Mammary epithelial cell (primary cell): ENCODE measurements at places on chromosomes 12 and 14.

DNA sequence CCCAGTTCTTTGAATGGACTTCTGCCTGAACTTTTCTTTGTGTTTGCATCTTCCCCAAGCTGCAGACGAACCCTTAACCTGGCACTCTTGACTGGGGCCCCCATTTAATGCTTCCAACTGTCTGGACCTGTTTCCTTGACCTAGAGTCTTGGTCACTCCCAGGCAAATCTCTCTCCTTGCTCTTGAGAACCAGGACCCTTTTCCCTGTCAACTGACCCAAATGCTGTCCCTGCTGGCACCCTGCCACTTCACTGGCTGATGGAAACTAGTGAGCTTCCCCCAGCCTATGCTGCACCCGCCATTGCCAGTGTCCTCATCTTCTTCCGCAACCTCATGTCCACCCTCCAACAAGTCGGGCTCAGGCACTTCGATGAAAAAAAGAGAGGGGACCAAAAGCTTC lies 79.5 kb downstream of the PRIMA1 start:
- DNase-seq: no peak

DNA sequence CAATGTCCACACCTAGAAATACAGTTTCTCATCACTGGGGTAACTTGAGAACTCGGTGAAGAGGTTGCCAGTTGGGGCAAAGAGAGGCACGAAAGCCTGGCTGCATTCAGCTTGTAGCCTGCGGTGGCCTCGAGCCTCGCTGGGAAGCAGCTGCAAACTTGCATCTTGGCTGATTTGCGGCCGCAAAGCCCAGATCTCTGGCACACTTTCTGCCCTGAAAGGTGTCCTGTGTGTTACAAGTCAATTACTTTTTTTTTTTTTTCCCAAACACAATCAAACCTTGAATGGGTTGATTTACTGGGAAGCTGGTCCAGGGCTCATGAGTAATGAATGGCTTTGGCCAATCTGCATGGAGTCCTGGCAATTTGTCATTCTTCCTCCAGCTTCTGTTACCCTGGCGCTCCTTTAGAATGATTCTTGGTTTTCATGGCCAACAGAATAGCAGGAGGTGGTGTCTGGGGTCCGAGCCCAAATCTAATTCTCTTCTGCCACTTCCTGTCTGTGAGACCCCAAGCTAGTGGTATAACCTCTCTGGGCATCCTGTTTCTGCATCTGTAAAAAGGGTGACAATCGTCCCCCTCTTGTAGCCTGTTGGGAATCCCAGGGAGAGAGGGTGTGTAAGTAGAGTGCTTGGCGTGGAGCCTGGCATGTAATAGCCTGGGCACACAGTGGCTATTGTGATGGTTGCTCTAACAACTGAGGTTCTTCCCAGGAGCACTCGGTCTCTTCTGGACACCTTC lies 6.7 kb downstream of the BCL7A start:
- DNase-seq: peak; percentile 80

DNA sequence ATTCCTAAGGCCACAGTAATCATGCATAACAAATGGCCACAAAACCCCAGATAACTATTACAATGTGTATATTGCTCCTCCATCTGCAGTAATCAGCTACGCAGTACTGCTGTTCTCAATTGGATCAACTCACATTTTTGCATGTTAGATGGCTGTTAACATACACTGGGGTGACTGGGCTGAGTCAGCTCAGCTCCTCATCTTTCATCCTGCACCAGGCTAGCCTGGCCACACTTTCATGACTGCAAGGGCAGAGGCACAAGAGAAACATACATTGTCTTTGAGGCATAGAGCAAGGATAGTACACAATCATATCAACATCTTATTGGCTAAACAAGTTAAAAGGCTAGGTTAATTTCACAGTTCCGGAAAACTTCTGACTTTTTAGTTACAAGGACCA lies 306.6 kb downstream of the SLC6A15 start:
- no peak for DNase-seq

- DNase-seq: no peak
These were observed 4.3 kb upstream of the OR5AU1 start for GRCh38 chr14:21160061-21160610.

DNA sequence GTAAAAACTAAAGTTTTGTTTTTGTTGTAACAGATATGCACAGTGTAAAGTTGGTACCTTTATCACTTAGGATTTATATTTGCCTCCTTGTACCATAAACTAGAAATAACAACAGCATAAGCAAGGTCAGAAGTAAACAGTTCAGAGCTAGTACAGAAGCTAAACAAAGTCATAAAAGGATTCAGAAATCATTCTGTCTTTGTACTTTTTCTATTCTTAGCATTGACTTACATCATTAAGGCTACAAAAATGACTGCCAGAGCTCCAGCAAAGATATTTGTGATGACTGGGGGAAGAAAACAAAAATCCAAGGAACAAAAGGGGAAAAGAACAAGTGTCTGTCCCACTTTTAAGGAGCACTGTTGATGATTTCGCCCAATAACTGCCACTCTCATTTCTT lies 347.2 kb downstream of the CCDC91 start:
- DNase-seq: no peak

DNA sequence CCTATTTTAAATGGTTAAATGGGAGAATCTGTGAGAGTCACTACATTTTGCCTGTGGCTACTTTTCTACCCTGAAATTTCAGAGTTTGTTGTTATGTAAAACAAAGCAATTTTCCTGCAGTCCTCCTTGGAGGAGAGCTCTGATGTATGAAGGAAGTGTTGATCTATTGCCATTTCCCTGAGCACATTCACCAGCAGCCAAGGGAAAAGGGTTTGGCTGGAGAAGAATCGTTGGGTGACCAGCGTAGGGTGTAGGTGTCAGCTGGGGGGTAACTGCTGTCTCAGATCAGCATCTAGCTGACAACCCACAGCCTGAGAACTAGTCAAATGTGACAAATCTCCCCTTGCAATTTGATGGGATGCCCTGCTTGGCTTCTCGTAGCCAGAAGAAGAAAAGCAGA lies 230.5 kb downstream of the PDZRN4 start:
- DNase-seq: no peak

DNA sequence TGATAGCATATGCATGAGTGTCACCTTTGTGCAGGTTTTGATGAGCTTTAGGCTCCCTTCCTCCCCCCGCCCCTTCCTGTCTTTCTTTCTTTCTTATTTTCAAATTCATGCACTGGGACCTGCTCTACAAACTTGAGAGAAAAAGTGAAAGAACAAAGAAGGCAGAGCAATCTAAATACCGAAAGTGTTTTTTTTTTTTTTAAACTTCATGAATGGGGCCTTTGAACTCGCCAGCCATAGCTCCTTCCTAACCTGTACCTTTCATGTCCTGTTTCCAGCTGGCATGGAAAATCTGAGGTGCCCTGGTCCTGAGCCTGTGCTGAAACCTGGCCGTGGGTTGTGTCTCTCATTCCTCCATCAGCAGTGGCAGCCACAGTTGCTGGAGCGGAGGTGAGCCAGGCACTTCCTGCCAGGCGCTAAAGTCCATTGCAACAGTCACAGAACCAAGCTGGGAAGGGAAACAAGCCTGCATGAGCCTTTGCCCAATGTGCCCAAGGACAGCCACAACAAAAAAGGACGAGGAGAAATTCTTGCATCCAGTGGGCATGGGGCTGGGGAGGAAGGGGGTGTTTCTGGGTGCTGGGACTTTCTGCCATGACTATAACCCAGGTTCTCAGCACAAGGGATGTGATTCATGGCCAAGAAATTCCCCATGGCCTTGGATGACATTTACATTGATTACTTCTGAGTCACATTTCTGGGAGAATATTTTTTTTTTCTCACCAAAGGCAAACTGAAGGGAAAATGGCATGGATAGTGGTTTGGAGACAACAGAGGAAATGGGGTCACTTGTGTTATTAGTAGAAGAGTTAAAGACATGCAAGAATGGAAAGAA lies 102.7 kb downstream of the TMEM30B start:
- peak; percentile 94 for DNase-seq

DNA sequence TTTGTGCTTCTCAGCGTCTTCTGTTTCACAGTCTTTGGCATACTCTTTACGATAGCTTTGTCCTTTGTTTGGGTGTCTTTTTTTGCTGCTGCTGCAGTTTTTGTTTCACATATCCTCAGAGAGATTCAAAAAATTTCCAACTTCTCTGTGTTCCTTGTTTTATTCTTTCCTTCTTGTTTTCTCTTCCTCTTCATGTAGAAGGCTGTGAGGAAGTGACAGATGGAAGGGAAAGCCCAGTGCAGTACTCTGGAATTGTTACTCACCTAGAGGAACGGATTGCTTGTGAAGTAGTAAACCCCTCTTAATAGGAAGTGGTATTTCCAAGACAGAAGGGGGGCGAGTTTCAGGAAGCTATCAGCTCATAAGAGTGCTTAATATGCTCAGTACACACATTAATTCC lies 1.7 kb downstream of the CREBL2 start:
- no peak for DNase-seq

- DNase-seq: no peak
These were observed 942 bp upstream of the GSG1 start for GRCh38 chr12:13104409-13104808.

DNA sequence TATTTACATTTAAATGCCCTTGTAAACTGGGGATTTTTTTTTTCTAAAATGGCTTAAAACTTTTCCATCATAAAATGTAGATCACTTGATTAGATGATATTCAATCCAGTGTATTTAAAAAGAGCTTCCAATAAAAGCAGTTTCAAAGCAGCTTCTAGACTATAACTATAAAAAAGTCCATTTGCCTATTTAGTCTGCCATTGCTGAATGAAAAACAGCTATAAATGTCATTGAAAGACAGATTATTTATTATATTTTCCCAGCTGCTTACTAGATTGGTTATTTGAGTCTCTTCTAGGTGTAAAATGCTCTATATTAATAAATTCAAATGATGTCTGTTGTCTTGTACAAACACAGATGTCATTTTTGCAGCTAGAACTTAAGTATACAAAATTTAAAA lies 414.8 kb downstream of the RMST start:
- DNase-seq: no peak

DNA sequence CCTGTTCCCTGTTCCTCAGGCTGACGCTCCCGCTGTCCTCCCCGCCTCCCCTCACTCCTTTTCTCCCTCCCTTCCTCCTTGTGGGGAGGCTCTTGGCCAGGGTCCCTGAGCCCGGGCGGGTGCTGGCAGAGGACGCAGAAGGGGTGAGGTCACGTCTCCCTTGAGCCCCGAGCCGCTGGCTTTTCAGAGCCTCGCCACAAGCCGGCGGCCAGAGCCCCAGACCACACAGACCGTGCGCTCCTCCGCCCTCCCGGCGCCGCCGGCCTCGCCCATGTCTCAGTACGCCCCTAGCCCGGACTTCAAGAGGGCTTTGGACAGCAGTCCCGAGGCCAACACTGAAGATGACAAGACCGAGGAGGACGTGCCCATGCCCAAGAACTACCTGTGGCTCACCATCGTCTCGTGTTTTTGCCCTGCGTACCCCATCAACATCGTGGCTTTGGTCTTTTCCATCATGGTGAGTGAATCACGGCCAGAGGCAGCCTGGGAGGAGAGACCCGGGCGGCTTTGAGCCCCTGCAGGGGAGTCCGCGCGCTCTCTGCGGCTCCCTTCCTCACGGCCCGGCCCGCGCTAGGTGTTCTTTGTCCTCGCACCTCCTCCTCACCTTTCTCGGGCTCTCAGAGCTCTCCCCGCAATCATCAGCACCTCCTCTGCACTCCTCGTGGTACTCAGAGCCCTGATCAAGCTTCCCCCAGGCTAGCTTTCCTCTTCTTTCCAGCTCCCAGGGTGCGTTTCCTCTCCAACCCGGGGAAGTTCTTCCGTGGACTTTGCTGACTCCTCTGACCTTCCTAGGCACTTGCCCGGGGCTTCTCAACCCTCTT lies at the start of gene TMEM233:
TSS of gene TMEM233 (plus strand) at position 197 of the 821 bp plus-strand sequence. CDS start at position 272, 75 bp downstream.
- no peak for DNase-seq

DNA sequence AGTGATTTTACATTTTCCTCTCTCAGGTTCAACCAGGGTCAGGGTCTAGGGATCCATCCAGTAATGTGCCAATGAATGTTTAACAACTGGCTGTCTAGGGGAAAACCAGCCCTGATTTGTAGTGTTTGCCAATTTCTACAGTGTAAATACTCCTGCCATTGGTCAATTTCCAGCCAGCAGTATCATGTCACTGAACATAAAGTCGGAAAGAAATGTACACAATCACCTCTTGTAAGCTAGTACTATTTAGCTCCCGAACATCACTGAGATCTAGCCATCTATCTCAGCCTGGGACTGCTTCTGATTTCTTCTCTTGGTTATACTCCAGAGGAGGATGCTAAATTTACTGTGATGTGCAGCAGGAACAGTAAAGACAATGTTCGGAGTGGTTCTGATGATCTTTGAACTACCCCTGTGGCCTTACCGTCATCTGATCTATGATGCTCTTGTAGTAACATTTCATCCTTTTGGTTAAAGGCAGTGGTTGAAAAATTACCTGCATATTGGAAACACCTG lies 36.7 kb upstream of the EGLN3 start:
- no peak for DNase-seq

GRCh38 chr14:78713716-78714115 lies 543.5 kb downstream of the NRXN3 start:
- DNase-seq: no peak

DNA sequence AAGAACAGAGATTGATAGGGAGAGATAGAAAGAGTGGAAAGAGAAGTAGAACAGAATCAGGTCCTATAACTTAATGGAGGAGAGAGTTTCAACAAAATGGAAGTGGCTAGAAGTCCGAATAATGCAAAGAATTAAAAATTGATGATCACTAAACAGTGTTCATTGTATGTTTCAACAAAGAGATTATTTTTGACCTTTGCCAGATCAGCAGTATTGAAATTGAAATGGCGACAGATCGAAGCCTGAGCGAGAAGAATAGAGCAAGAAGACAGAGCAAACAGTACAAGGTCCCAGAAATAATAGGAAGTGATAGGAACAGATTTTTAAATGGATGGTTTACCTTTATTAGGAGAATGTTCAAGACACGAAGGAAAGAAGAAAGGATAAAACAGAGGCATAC lies 1012.8 kb upstream of the FBXO33 start:
- no peak for DNase-seq

- no peak for DNase-seq
These were observed 230.5 kb downstream of the PCNX1 start for GRCh38 chr14:71137536-71138447.

- DNase-seq: no peak
These were observed 17.6 kb upstream of the TBC1D30 start for GRCh38 chr12:64806593-64807460.

DNA sequence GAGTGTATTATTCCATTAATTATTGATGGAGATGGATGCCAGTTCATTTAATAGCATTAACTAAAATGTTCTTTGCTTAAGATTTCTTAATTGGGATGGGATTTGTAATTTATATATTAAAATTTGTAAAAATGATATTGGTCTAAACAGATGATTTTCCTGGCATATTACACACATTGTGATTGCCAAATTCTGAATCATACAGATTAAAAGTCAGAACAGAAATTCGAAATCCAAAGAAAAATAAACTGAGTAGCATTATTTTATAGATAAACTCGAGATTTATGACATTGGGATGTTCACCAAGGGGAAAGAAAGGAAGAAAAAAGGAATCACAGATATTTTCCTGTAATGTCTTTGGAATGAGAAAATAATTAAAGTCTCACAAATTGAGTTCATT lies 481.1 kb downstream of the CCER1 start:
- DNase-seq: no peak
